ENCODE measurements at places on chromosomes 4 and X.

DNA sequence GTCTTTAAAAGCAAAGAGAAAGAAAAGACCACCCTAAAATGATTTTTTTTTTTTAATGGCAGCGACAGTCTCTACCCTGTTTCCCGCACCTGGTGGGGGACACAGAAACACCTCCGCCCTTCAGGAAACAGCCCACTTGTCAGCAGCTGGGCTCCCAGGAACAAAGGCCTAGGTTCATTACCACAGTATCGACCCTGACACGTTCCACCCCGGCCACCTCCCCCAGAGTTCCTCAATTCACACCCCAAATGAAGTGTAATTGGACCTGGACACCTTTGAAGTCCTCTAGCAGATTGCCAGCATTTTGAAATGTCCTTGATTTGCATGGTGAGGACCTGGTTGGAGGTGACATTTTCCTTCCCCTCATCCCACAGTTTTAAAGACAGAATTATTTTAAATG, 175.0 kb upstream of the BCOR start:
- DNase-seq = no peak

GRCh38 chrX:125681507-125681906, 361.8 kb downstream of the TEX13C start:
- no peak for DNase-seq

GRCh38 chrX:78957049-78957767, 12.0 kb downstream of the P2RY10 start:
- no peak for DNase-seq

- DNase-seq = no peak
Measured at GRCh38 chr4:931194-931959, 739 bp downstream of the GAK start.

GRCh38 chrX:120625371-120625770, 4.5 kb downstream of the C1GALT1C1 start:
- DNase-seq = peak; percentile 62

DNA sequence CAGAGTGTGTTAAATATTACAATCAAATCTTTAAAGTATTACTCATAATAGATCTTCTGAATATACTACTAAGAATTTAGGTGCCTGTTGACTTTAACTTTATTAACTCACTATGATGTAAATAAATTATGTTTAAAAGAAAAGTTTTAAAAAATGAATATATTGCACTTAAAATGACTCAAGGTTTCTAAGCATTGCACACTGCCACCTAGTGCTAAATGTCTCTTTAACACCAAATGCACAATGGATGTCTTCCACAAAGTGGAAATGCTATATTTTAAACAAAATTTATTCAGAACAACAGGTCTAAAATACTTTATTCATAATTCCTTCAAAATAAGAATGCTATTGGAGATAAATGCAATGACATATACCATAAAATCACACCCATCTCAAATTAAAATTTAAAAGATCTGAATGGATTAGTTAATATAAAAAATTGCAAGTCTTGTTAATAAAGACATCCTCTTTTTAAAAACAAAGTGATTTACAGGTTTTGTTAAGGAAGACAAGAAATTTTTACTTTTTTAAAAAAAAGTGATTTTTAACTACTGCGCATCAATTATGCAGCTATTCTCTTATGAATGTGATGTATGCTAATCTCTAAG, 5.5 kb downstream of the INPP4B start:
- peak; percentile 23 for DNase-seq

DNA sequence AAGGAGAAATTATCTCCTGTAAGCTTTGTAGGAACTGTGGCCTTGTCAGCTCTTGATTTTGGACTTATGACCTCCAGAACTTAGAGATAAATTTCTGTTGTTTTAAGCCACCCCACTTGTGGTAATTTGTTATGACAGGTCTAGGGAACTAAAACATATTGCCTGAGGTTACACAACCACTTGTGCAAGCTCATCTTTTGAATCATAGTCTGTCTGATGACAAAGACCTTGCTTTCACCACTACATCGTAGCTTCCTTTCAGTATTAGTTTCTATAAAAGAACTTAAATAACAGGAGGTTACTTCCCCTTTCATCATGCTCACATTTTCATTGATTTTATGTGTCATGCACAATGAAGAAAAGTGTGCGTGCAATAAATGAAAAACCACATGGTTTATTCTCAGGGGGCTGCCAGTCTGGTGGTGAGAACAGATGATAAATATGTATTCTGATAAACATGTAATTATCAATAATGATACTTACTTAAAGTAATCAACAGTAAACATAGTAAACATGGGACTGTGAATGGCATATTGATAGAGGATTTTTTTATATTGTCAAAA, 690.0 kb upstream of the HS3ST1 start:
- DNase-seq = no peak

DNA sequence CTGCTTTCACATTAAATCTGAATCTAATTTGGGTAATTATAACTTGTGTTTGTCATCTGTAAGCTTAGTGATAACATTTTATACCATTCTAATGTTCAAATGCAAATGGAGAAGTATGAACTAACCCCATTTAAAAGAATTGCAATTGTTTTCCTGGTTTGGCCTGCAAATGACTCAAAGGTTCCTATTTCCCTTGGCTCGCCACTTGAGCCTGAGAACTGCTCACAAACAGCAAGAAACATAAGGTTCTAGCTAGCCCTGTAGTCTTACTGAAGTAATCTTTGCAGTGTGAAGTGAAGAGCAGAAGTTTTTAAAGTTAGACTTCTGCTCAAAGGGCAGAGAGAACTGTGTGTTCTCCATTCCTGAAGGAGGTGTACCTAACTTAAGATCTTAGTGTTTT, 27.2 kb downstream of the UPRT start:
- DNase-seq = no peak

DNA sequence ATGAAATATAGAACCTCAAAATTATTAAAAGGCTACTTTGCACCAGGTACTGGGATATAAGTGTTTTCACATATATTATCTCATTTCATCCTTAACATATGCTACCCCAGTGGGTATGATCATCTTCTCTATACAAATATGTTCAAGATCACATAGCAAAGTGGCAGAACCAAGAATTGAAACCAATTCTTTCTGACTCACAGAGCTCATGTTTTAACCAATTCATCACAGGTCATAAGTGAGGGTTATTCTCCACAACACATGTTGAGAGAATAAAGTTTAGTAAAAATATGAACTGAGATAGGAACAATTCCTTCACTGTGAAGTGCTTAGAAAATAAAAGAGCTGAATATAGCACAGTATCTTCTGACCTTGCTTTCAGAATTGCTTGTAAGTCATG, 442.9 kb upstream of the RASGEF1B start:
- DNase-seq = no peak

- no peak for DNase-seq
Measured at GRCh38 chr4:24598025-24598424, 13.7 kb upstream of the DHX15 start.

- DNase-seq = no peak
Measured at GRCh38 chr4:154076921-154077320, 288.0 kb upstream of the SFRP2 start.

DNA sequence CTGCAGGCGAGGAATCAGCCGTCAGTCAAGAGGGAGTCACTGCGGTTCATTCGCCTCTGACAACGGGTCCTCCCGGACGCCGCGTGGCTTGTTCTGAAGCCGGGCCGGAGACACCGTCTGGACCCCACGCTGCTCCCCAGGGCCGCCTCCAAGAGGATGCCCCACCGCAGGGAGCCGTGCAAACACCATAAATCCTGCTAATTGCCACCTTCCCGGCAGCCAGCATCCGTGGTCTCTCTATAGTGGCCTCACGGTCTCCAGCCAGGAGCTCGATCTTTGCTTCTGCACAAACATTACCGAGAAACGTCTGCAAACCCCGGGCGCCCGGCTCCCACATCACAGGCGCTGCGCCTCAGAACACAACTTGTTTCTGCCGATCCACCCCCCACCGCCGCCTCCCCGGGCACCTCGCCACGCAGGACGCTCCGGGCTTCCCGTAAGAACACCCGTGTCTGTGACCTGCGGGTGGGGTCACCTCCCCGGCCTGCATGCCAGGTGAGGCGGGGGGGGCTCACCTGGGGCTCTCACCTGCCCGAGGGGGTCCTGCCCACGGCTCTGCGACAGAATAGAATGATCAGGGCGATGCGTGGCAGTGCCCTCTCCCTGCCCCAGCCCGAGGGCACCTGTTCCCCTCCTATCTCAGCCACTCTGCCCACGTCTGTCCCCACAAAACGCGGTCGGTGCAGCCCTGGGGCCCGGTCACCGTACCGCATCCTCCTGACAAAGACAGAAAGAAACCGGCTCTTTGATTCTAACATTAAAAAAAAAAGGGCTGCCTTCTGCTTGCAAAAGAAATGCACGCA, 32.4 kb upstream of the PPP2R3B start:
- DNase-seq = no peak

DNA sequence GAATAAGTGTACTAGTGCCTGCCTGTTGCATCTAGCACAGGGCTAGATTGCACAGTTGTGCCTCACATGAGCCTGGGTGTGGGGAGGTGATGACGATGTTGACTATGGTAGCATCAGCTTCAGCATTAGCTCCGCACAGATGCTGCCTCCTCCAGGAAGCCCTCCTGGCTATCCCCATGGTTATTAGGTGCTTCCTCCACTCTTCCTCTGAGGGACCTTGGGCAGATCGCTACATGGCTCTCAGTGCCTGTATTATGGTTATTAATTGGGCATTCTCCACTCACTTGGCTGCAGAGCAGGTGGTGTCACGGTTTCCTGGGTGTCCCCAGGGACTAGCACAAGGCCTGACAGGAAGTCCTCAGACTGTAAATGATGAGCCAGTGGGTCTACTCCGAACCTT, 325.6 kb downstream of the ARHGAP10 start:
- DNase-seq = no peak

DNA sequence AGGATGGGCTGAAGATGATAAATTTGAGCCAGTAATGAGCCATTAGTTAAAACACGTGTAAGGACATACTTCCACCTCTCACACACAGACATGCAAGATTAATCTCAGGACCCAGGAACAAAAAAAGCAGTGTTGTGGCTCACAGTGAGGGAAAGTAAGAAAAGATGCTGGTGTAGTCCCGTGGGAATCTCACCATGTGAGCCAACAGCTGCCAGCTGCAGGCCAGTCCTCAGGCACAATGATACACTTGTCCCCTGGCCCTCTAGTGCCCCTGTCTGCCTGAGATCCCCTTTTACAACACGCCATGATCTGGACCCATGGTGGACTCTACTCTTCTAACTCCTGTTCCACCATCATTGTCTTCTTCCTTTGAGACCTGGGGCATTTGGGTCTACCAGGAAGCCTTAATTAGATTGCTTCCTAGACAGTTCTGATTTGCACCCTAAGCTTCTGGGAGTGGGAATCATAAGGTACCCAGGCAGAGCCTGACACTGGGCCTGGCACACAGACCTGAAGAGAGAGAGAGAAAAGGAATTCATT, 194.7 kb downstream of the STIM2 start:
- DNase-seq = no peak

DNA sequence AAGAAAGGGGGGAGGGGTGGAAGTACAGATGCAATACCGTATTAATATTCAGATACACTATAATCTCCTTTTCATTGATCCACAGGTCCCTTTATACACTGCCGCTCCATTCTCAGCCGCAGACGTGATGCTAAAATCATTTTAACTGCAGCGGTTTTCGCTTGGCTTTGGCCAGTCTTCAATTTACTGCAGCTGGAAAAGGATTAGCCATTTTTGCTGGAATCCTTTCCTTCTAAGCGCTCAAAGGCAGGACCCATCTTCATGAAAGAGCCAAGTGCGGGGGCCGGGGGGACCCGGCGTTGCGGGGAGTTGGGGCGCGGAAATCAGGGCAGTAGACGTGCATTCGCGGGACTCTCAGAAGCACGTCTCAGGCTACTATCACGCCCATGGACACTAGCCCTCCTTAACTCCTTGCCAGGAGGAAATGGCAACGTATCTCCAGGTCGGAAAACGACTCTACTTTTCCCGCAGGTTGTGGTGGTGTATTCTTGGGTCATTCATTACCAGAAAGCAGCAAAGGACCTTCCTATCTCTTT, 1.7 kb upstream of the PCDH10 start:
- DNase-seq = peak; percentile 23

DNA sequence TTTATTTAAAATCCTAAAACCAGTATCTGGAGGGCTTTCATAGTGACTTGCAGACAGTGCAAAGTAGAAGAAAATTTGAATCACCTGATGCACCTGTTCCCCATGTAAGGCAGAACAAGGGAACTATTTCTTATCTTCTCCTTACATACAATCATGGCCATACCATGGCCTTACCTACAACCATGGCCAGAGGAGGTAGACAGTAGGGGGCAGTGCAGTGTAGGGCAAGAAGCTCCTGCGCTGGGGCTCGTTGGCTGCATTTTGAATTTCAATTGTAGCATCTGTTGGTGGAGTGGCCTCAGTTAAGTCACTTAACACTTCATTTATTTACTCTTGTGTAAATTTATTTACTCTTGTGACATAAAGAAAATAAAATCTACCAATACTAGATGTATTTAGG, 33.0 kb downstream of the GALNTL6 start:
- no peak for DNase-seq

DNA sequence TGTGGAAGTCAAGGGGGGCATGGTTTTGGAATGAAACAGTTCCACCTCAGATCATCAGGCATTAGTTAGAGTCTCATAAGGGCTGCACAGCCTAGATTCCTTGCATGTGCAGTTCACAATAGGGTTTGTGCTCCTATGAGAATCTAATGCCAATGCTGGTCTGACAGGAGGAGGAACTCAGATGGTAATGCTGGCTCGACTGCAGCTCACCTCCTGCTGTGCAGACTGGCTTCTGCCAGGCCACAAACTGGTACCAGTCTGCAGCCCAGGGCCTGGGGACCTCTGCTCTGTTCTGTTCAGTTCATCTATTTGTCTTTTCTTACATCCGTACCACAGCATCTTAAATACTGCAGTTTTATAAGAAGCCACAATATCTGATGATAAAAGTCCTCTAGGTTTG, 12.2 kb upstream of the MSL3 start:
- no peak for DNase-seq

DNA sequence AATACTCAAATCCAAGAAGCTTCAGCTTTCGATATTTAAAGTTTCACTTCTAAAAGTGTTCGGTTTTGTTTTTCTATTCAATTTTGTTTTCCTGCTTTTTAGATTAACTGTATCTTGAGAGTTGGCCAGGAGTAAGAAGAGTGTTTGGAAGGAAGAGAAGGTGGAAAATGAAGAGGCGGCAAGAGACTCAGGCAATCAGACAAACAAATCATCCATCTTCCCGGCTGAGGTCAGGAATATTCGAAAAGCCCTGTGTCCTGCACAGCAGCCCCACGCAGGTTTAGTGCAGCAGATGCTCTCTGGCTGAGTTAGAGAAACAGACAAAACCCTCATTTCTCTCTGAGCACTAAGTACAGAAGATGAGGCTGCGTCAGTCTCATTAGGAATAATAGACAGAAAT, 330.3 kb upstream of the NOCT start:
- DNase-seq = no peak

- DNase-seq = peak; percentile 84
Measured at GRCh38 chr4:127783026-127783769, 1.1 kb downstream of the HSPA4L start.

GRCh38 chr4:26701786-26702227, 117.9 kb downstream of the TBC1D19 start:
- DNase-seq = peak; percentile 12

All from skin of body (tissue), 3 donors.